ENCODE measurements at places on chromosomes 4 and X.

GRCh38 chr4:184924516-184924915 lies 93.8 kb upstream of the HELT start:
- no peaks in the 10 kb centered on the region for H3K4me1 ChIP-seq
- H3K27ac ChIP-seq: no peak overlapping the region

GRCh38 chrX:70405003-70405402 lies 18.1 kb upstream of the GDPD2 start:
- H3K4me3 ChIP-seq: no peak overlapping the region
- no peaks in the 10 kb centered on the region for H3K27me3 ChIP-seq
- H3K27ac ChIP-seq: no peak overlapping the region
- H3K36me3 ChIP-seq: peaks cover 3% of the 10 kb centered on the region

- H3K4me1 ChIP-seq: no peaks in the 10 kb centered on the region
- no peak overlapping the region for H3K4me3 ChIP-seq
- H3K27me3 ChIP-seq: no peaks in the 10 kb centered on the region
- H3K36me3 ChIP-seq: no peaks in the 10 kb centered on the region
- DNase-seq: no peak
- no peak overlapping the region for H3K27ac ChIP-seq
Observed at GRCh38 chr4:90165883-90166282, 38.7 kb downstream of the CCSER1 start.

- H3K4me1 ChIP-seq: no peaks in the 10 kb centered on the region
- H3K4me3 ChIP-seq: no peak overlapping the region
- H3K27ac ChIP-seq: no peak overlapping the region
Observed at GRCh38 chrX:24506082-24506481, 41.0 kb downstream of the PDK3 start.

GRCh38 chr4:24872720-24873119 lies 40.1 kb downstream of the CCDC149 start:
- no peak overlapping the region for H3K27ac ChIP-seq
- no peak for DNase-seq
- H3K27me3 ChIP-seq: no peaks in the 10 kb centered on the region
- H3K4me1 ChIP-seq: no peaks in the 10 kb centered on the region

DNA sequence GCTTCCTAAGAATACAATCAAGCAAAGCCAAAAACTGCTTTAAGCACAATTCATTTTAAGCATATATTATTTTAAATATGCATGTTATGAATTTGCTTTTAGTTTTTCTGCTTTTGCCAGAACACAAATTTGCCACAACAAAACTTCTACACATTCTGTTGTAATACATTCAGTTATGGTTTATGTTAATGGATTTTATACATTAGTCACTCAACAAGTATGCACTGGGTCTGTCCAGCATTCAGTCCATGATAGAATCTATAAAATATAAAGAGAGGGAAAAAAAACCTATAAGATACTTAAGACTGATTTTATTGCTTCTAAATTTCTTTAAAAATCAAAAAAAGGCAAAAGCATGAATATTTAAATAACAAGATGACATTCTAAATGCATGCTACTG lies 22.2 kb downstream of the IQCM start:
- H3K27me3 ChIP-seq: no peaks in the 10 kb centered on the region
- no peaks in the 10 kb centered on the region for H3K4me1 ChIP-seq
- no peak overlapping the region for H3K27ac ChIP-seq

DNA sequence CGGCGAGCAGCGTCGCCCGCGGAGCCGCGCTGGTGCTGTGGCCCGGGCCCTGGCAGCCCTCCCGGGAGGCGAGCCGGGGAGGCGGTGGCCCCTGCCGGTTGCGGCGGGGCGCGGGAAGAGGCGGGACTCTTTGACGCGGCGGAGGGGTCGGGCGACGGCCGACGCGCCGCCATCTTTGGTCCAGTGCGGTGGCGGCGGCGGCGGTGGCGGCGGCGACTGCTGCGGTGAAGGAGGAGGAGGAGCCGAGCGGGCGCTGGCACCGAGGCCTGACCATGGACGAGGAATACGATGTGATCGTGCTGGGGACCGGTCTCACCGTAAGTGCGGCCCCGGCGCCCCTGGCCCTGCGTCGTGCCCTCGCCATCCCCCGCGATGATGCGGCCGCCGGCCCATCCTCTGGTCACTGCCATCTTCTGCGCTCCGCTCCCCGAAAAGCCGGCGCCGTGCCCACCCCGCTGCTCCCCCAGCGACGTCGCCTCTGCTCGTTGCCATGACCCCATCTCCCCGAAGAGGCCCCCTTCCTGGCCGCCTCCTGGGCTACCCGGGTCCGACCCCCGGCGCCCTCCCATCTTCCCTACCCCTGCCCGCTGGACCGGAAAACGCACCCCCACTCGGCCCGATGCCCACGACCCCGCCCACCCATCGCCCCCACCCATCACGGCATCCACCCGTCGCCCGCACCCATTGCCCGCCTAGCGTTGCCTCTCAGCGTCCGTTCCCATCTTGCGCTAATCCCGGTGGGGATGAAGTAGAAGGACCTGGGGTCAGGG lies at the start of gene GDI1:
Gene GDI1 (plus strand): TSS at position 172 of the 770 bp plus-strand sequence. CDS start 101 bp downstream, at position 273.
- H3K4me1 ChIP-seq: peaks cover 10% of the 10 kb centered on the region
- no peaks in the 10 kb centered on the region for H3K27me3 ChIP-seq
- no peak for DNase-seq
- H3K27ac ChIP-seq: no peak within 1 kb of the TSS

DNA sequence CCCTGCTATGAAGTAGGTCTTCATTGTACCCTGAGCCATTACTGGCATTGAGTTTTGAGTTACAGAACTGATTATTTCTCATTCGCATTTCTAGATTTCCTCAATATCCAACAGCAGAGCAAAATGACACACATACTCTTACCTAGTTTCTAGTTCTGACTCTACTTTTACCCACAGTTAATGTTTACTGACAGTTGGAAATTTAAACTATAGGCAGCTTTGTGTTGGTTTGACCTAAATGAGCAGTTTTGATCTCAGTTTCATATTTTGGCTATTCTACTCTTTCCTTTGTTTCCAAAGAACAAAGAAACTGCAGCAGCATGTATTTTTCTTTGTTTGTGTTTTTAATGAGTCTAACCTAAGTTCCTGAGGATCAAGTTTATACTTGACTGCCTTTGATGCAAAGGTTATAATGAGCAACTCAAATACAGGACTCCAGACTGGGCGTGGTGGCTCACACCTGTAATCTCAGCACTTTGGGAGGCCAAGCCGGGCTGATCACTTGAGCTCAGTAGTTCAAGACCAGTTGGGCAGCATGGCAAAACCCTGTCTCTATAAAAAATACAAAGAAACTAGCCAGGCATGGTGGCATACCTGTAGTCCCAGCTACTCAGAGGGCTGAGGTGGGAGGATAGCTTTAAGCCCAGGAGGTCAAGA lies 30.4 kb downstream of the TXK start:
- DNase-seq: no peak
- H3K36me3 ChIP-seq: no peaks in the 10 kb centered on the region
- H3K4me1 ChIP-seq: no peaks in the 10 kb centered on the region
- H3K4me3 ChIP-seq: no peak overlapping the region

DNA sequence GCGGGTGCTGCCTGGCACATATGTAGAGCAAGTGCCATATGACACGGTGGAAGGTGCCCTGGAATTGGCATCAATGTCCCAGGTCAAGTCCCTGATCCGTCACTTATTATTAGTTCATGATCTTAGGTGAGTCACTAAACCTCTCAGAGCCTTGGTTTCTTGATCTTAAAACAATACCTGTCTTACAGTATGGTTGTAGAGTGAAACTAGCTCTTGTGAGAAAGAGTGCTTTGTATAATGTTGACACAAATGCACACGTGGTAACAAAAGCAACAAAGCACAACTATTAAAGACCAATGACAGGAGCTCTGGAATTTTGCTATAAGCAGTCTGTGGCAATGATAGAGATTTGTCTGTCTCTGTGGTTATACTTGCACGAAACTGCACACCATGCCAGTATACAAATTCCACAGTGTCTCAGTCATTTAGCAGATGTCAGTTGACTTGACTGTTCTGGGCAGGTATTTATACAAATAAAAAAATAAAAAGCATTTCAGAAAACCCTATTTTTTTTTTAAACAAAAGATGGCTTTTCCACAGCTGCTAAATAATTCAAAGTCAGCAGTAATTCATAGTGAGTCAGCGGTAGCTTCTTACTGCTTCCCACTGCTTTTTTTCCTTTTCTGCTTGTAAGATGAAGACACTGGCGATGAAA lies 19.7 kb upstream of the ACSL1 start:
- no peak for DNase-seq
- H3K36me3 ChIP-seq: no peaks in the 10 kb centered on the region
- H3K27ac ChIP-seq: no peak overlapping the region
- H3K4me3 ChIP-seq: no peak overlapping the region
- no peaks in the 10 kb centered on the region for H3K4me1 ChIP-seq

GRCh38 chr4:121154103-121154515 lies 10.0 kb downstream of the TNIP3 start:
- DNase-seq: no peak
- H3K36me3 ChIP-seq: no peaks in the 10 kb centered on the region
- H3K4me3 ChIP-seq: no peak overlapping the region

- no peaks in the 10 kb centered on the region for H3K27me3 ChIP-seq
- DNase-seq: no peak
- H3K27ac ChIP-seq: peak overlapping the region; percentile 78
- no peak overlapping the region for H3K4me3 ChIP-seq
- peaks cover 25% of the 10 kb centered on the region for H3K4me1 ChIP-seq
Observed at GRCh38 chrX:151987108-151987507, 12.6 kb upstream of the GABRE start.

- no peaks in the 10 kb centered on the region for H3K27me3 ChIP-seq
- no peak overlapping the region for H3K27ac ChIP-seq
- no peak for DNase-seq
- H3K4me1 ChIP-seq: peaks cover 9% of the 10 kb centered on the region
- H3K4me3 ChIP-seq: no peak overlapping the region
Observed at GRCh38 chr4:80610199-80610598, 274.7 kb downstream of the CFAP299 start.

GRCh38 chr4:41763729-41764128 lies 15.2 kb upstream of the PHOX2B start:
- no peaks in the 10 kb centered on the region for H3K4me1 ChIP-seq
- no peaks in the 10 kb centered on the region for H3K36me3 ChIP-seq
- no peak overlapping the region for H3K4me3 ChIP-seq
- peaks cover 18% of the 10 kb centered on the region for H3K27me3 ChIP-seq

GRCh38 chrX:31717474-31717873 lies 645.6 kb upstream of the FTHL17 start:
- no peaks in the 10 kb centered on the region for H3K4me1 ChIP-seq
- no peak overlapping the region for H3K27ac ChIP-seq
- no peaks in the 10 kb centered on the region for H3K27me3 ChIP-seq
- H3K4me3 ChIP-seq: no peak overlapping the region
- no peaks in the 10 kb centered on the region for H3K36me3 ChIP-seq

DNA sequence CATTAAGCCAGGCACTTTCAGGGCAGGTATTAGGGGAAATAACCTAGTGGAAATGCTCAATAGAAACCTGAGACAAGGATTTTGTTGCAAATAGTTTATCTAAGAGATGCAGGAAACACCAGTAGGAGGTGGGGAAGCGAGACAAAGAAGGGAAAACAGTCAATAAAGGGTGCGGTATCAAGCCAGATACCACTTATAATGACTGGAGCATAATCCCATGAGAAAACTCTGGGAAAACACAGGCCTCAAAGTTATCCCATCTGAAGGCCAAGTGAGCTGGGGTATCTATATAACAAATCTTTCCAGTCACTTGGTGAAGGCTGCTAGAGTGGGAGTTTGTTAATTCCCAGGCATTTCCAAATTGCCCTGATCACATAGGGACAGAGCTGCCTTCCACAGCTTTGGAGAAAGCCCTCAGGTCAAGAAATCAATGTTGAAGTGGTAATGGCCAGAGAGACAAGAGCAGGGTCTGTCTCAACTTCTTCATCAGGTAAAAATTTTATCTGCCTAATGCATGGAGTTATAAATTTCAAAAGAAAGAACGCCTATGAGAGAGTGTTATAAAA lies 9.8 kb upstream of the HMGB2 start:
- H3K36me3 ChIP-seq: no peaks in the 10 kb centered on the region
- H3K27me3 ChIP-seq: no peaks in the 10 kb centered on the region
- DNase-seq: no peak
- H3K27ac ChIP-seq: no peak overlapping the region
- no peaks in the 10 kb centered on the region for H3K4me1 ChIP-seq
- H3K4me3 ChIP-seq: no peak overlapping the region

DNA sequence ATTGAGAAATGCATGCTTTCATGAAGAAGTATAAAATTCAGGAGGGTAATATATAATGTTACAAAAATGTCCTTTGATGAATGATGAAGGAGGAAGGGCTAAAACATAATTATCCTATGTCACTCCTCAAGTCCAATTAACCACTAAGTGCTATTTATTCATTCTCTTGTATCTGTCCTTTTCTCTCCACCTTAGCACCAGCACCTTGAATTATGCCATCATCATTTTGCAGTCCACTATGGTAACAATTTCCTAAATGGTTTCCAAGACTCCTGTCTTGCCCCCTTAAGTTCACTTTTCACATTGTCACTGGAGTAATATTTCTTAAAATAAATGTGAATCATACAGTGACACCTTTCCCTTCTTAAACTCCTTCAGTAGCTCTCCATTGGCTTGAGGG lies 756.3 kb downstream of the STPG2 start:
- no peak overlapping the region for H3K27ac ChIP-seq
- H3K4me1 ChIP-seq: no peaks in the 10 kb centered on the region
- DNase-seq: no peak
- no peaks in the 10 kb centered on the region for H3K36me3 ChIP-seq
- no peak overlapping the region for H3K4me3 ChIP-seq

GRCh38 chrX:78029663-78030062 lies 60.2 kb upstream of the PGAM4 start:
- no peaks in the 10 kb centered on the region for H3K36me3 ChIP-seq
- DNase-seq: peak; percentile 5
- H3K4me3 ChIP-seq: no peak overlapping the region

DNA sequence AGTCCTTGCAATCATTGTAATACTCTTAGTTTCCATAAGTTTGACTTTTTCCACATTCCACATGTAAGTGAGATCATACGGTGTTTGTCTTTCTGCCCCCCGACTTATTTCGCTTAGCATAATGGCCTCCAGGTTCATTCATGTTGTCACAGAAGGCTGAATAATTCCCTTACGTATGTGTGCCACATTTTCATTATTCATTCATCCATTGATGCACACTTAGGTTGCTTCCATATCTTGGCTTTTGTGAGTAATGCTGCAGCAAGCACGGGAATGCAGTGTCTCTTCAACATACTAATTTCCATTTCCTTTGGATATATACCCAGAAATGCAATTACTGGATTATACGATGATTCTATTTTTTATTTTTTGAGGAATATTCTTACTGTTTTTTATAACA lies 22.0 kb upstream of the VEGFC start:
- no peaks in the 10 kb centered on the region for H3K36me3 ChIP-seq
- DNase-seq: no peak
- H3K4me3 ChIP-seq: no peak overlapping the region
- H3K4me1 ChIP-seq: no peaks in the 10 kb centered on the region
- H3K27ac ChIP-seq: no peak overlapping the region
- no peaks in the 10 kb centered on the region for H3K27me3 ChIP-seq

- no peak for DNase-seq
- no peaks in the 10 kb centered on the region for H3K27me3 ChIP-seq
- H3K4me3 ChIP-seq: no peak within 1 kb of the TSS
- H3K27ac ChIP-seq: no peak within 1 kb of the TSS
- H3K4me1 ChIP-seq: no peaks in the 10 kb centered on the region
Observed at GRCh38 chr4:99657798-99658197, at the start of gene C4orf54. Gene C4orf54, minus strand, starts transcription at chr4:99657828. Its CDS starts 3,180 bp downstream, at chr4:99654648.

GRCh38 chr4:48693856-48694574 lies 86.1 kb downstream of the FRYL start:
- no peak overlapping the region for H3K4me3 ChIP-seq
- no peaks in the 10 kb centered on the region for H3K27me3 ChIP-seq
- H3K4me1 ChIP-seq: peaks cover 12% of the 10 kb centered on the region
- DNase-seq: no peak
- H3K27ac ChIP-seq: no peak overlapping the region
